ENCODE measurements at places on chromosomes 1 and 21.

DNA sequence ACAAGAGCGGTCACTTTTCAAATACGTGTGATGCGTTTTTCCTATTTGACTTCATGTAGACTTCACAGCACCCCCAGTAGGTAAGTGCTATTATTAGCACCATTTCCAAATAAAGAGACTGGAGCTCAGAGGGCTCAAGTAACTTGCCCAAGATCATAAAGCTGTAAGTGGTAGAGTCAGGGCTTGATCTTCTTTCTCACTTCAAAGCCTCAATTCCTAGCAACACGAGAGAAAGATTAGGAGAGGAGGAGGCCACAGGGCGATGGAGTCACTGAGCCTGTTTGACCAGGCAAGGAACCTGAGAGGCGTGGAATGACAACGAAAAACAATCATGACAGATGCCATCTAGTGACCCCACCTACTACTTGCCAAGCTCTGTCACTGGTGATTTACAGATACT, 181.0 kb downstream of the FOXD2 start:
- no peak for DNase-seq

GRCh38 chr1:73901738-73902137, 296.2 kb downstream of the LRRIQ3 start:
- no peak for DNase-seq

- no peak for DNase-seq
Observed at GRCh38 chr1:184590163-184590750, 164.4 kb downstream of the EDEM3 start.

DNA sequence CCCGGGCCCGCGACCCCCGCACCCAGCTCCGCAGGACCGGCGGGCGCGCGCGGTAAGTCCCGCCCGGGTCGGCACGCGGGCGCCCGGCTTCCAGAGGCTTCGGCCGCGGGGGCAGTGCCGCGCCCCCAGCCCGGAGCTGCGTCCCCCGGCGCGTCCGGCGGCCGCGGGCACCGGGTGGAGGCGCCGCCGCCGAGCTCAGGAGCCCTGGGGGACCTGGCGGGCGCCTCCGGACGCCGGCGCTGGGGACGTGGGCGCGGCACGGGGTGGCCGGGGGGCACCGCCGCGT, 227 bp downstream of the NBL1 start:
- no peak for DNase-seq

DNA sequence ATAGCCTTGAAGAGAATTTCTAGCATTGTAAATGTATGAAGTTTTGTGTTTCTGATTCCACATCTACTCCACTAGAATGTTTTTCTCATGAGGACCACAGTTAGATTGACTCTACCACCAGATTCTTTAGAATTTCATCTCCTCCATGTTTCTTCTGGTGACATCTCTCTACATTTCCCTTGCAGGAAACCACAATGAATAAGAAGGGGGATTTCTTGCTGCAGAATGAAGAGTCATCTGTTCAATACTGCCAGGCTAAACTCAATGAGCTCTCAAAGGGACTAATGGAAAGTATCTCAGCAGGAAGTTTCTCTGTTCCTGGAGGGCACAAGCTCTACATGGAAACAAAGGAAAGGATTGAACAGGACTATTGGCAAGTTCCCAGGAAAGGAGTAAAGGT, 18.6 kb downstream of the GBP6 start:
- no peak for DNase-seq

- no peak for DNase-seq
Observed at GRCh38 chr1:38152351-38153065, 105.9 kb upstream of the POU3F1 start.

DNA sequence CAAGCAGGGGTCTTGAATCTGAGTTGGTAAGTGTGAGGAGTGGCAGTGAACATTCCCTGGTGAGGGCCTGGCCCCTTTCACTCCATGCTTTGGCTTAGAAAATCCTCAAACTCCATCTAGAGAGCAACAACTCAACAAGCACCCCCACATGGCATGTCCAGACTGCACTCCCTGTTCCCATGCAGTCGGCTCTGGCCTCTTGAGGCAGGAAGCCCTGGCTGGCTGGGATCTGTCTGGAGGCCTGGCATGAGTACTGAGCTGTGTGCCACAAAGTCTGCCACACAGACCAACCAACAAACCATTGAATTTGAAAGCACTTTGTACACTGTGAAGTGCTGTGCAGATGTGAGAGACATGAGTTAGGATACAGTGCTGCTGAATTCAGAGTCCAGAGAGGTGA, 25.2 kb downstream of the COA7 start:
- DNase-seq, result no peak

DNA sequence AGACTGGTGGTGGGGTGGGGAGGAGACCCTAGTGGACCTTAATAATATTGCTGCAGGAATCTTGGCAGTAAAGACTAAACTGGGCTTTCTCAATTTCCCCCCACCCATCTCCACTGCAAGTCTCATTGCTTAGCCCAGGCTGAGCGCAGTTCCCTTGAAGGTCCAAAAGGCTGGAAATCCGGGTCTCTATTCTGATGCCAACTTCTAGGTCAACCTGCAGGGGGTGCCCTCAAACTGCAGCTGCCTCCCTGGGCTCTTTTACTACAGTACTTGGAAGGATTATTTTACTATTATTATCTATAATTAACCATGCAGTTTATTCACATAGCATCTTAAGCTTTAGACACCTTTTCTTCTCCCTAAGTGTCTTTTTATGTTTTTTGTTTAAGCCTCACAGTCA, 85.4 kb upstream of the WARS2 start:
- DNase-seq, result no peak

DNA sequence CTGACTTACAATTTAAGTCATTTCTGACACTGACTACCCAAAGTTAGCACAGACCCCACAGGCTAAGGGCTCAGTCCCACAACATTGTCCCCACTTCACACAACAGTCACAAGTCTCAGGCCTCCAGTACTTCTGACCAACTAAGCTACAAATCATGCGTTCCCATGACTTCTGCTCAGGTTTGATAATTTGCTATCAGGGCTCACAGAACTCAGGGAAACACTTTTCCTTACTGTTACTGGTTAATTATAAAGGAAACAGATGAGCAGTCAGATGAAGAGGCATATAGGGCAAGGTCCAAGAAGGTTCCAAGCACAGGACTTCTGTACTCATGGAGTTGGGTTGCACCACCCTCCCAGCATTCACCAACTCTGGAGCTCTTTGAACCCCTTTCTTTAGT, 151.2 kb upstream of the TNR start:
- DNase-seq, result no peak

GRCh38 chr1:26848499-26848898, 14.4 kb upstream of the SFN start:
- DNase-seq, result no peak

DNA sequence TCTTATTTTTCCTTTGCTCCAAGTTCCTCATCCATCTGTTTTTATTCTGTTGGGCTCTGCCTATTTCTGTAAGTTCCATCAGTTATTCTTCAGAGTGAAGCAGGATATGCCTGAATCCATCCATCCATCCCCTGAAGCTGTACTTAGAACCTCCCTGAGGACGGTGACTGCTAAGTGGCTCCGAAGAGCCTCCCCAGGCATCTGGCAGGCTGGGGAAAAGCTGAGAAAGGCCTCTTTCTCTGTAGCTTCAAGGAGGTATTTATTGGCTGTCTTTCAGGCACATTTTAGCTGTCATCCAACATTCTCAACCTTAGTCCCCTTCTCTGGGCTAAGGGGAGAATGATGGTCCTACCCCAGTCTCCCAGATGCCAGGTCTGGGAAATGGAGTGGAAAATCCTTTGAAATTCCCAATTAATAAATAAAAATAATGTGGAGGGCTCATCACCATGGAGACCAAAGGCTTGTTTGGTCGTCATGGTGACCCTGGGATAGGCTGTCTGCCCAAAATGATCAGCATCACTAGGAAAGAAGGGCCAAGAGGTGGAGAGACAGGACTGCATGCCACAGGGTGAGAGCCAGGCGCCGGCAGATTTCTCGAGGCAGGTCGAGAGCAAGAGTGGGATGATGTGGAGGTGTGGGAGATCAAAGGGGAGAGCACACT, 82.0 kb downstream of the UBIAD1 start:
- DNase-seq, result no peak

- no peak for DNase-seq
Observed at GRCh38 chr1:7850786-7851185, 2.1 kb downstream of the UTS2 start.

DNA sequence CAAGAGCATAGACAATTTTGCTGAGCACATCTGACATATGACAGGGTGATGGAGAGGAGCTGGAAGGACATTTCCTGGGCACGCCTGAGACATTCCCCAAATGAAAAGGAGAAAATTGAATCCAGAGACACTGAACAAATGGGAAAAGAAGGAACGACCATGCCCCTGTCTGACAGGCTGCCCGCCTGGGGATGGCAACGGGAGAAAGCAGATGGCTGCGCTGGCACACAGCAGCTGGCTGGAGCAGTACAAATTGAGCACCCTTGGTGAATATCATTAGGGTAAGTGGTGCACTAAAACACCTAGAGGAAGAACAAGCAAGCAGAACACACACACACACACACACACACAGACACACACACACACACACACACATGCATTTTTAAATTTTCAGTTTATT, 174.3 kb upstream of the DUSP10 start:
- no peak for DNase-seq

- no peak for DNase-seq
Observed at GRCh38 chr21:45574081-45574501, 31.9 kb upstream of the SLC19A1 start.

Data from effector memory CD4-positive, alpha-beta T cell (primary cell).